ENCODE measurements at places on chromosomes 1 and 21.

GRCh38 chr21:46091118-46091517 is 6.8 kb upstream of the COL6A2 start:
- no peak for DNase-seq

- DNase-seq, result no peak
Measured at GRCh38 chr1:96233422-96233821, 488.2 kb upstream of the PTBP2 start.

DNA sequence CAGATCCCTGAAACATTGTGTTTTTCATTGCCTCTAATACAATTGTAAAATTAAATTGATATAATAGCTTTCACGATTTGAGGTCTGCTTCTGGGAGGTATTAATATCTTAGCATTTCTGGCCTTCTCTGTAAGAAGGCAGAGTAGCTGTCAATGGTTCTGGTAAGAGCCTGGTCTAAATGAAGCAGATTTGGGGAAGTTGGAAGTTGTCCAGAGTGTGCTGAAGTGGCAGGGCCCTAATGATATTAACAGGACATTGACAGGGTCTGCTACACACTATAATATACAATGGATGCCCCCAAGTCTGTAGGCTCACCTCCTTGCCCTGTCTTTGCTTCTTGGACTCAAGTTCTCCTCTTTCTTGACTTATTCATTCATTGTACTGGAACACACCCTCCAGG is 99.5 kb downstream of the C4BPA start:
- no peak for DNase-seq

DNA sequence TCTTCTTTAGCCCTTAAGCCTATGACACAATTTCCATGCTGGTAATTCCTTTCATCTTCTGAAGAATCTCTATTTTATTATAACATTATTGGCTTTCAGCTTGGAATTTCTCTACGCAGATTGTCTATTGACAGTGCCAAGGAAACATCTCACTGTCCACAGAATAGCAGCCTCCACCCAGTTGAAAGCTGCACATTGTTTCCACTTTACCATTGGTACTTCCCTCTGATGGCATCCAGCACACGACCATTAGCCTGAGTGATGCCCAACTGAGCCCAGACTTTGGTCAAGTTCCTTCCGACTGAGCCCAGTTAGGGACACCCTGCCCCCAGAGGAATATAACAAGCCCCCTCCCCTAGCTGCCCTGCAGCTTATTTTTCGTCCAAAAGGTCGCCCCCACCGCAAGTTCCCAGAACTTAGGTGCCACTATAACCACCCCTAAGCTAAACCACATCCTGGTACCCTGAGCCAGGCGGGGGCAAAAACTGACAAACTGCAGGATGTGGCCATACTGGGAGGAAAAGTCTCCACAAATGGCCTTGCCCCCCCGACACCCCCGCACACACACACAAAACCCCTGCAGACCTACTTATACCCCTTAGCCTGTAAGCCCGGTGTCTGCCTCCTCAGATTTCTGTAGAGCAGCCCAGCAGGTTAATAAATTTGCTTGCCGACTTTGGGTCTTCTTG is 13.2 kb downstream of the GBP5 start:
- DNase-seq, result no peak

DNA sequence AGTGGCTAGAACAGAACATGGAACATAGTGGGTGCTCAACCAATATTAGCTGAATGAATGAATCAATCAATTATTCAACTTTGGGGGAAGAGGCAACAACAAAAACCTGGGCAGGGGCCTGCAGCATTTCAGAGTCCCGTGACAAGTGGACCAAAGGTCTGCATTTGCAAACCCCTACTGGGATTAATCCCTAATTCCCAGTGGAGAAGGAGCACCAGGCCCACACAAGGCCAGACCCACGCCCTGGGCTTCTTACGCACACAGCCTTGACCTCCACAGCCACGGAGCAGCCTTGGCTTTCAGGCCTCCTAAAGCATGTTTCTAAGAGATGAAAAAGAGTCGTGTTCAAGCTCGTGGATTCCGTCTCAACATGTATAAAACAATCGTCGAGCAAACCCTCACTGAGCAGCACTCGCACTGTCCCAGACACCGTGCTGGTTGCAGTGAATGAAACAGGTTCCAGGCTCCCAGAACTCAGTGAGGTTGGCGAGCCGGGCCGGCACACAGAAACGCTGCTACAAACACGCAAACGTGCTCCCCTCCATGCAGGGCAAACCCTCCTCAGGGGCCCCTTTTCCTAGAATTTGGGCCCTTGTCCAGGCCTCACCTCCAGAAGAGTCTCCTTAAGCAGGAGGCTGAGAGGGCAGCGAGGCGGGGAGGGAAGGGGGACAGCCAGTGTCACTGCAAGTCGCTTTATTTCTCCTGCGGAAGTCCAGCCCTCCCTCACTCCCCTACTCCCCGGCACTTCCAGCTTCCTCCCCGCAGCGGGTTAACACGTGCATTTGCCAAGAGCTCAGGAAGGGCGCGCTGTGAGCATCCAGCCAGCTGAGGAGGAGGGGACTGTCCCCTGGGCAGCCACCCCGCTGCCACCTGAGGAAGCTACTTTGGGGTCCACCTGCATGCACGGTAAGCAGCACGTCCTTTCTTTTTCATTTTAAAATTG is 556.4 kb downstream of the KIF26B start:
- no peak for DNase-seq

DNA sequence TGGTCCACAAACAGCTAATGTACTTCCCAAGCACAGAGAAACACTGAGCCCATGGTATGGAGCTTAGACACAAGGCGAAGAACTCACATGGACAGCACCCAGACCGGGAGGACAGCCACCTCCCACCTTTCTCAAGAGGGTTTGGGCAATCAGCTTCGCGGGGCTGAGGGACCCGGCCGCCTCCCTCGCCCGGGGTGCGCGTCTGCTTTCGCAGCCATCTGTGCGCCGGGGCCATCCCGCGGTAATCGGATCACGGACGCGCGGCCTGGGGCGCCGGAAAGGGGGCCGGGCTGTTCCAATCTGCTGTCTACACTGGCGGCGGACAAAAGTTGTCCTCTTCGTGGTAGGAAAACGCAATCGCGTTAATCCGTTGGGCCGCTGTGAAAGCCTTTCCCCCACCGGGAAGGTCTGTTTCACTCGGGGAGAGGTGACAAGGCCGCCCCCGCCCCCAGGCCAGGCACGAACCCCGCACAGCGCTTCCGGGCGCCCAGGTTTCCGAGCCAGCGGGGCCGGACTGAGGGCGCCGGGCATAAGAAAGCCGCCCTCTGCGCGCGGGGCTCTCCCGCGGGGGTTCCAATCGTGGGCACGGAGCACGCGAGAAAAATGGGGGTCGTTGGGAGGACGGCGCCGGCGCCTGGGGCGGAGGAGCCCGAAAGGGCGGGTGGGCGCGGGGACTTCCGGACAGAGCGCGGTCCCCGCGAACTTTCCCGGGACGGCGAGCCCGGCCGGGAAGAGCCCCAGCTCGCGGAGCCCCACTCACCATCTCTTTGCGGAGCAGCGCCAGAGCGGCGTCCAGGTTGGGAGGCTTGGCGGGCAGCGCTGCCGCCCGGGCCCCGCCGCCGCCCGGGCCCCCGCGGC is 664 bp downstream of the FAM89A start:
- no peak for DNase-seq

GRCh38 chr1:205073511-205073910 is 10.7 kb downstream of the TMEM81 start:
- no peak for DNase-seq

GRCh38 chr21:37219761-37220432 is 47.2 kb downstream of the VPS26C start:
- no peak for DNase-seq

DNA sequence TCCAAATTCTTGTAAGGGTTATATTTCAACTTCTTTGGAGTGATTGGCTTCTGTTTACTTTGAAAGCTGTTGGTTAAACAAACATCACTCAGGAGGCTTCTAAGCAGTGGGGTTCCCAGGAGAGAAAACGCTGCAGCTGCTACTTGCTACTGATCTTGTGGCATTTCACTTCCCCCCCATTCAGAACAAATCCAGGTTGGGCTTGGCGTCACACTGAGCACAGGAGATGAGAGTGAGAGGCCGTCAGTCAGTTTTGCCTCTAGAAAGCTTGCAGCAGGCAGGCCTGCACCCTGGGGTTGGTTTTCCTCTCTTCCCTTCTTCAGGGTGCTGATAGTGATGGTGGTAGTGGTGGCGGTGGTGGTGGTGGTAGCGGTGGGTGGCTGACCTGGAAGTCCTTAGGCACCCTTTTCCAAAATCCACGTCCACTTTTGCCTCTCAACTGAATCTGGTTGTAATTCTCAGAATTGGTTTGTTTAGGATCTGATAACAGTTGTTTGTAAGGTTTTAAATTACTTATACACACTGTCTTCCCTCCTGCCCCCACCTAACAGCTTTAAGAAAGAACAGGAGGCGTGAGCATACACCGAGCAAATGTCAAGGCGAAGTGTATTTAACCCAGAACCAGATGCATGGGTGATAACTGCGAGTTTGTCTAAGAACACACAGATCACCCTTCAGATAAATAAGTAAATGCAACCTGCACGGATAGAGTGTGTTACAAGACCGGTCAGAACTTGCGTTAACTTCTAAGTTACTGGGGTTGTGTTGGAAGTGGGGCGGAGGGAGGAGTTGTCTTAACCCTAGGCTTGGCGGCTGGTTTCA is 3.2 kb upstream of the PROX1 start:
- no peak for DNase-seq

Measured in esophagus squamous epithelium (tissue), 5 donors.